Esophagus muscularis mucosa (tissue), 4 donors: ENCODE measurements at places on chromosomes 5 and 9. TPM values are rescaled to one million over a fixed set of nuclear protein-coding genes. Genes with fewer than 3 reads are reported as not detected.

DNA sequence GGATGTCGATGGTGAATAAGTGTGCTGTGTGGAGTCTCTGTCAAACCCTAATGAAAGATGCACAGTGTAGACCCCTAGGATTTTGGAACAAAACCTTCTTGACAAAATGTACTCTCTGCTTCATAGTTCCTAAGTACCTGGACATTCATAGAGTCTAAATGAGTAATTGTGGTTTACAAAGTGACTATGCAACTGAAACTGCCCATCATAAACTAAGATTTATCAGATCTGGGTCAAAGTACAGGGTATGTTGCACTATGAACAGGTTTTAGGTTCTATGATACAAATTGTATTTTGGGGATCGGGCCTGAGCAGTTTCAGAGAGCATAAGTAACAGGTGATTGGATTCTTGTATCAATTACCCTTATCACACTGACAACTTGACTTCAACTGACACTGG is 79.4 kb downstream of the LURAP1L start:
- no peak for DNase-seq

The CCNI2 gene
- total RNA-seq, result not detected

- DNase-seq, result no peak
Measured at GRCh38 chr9:128724744-128725211, 851 bp upstream of the ZDHHC12 start.

GRCh38 chr9:129273136-129273895 is 95.3 kb upstream of the IER5L start:
- no peak for DNase-seq

The SLC36A2 gene
- total RNA-seq, result not detected

The HABP4 gene
- 38.4 TPM for total RNA-seq

GRCh38 chr5:95643152-95643551 is 3.4 kb upstream of the RFESD start:
- no peak for DNase-seq

DNA sequence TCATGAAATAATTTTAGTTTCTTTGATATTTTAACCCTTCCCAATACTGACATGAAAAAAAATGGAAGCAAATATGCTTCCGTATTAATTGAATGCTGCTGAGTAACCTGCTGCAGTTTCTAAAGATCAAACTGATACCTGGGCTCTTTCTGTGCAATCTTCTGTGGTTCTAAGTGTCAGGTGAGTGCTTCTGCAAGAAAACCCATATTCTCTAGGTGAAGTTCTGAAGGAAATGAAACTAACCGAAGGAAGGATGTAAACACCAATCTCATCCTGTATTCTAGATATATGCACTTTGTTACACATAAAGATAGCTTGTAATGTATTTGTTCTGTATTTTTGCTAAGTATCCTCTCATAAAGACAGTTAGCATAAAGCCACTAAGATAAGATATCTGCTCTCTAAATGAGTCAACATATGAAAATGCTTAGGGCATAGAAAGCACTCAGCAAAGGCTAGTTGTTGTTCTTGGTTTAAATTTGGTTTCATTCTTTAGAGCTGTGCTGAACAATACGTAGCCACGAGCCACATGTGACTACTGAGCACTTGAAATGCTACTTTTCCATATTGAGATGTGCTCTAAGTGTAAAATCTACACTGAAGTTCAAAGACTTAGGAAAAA is 52.0 kb downstream of the ITGA2 start:
- no peak for DNase-seq

DNA sequence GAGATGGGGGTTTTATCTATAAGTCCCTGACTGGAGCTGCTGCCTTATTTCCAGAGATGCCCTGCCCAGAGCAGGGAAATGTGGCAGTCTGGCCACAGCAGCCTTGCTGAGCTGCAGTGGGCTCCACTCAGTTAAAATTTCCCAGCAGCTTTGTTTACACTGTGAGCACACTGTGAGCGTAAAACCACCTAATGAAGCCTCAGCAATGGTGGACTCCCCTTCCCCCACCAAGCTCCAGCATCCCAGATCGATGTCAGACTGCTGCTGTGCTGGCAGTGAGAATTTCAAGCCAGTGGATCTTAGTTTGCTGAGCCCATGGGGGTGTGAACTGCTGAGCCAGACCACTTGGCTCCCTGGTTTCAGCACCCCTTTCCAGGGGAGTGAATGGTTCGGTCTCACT is 208.7 kb upstream of the RAI14 start:
- no peak for DNase-seq

- peak; percentile 8 for DNase-seq
Measured at GRCh38 chr5:112534611-112535255, 115.7 kb upstream of the EPB41L4A start.

GRCh38 chr9:115808695-115809094 is 344.9 kb upstream of the PAPPA start:
- DNase-seq, result no peak

The LCP2 gene
- 6.8 TPM for total RNA-seq

DNA sequence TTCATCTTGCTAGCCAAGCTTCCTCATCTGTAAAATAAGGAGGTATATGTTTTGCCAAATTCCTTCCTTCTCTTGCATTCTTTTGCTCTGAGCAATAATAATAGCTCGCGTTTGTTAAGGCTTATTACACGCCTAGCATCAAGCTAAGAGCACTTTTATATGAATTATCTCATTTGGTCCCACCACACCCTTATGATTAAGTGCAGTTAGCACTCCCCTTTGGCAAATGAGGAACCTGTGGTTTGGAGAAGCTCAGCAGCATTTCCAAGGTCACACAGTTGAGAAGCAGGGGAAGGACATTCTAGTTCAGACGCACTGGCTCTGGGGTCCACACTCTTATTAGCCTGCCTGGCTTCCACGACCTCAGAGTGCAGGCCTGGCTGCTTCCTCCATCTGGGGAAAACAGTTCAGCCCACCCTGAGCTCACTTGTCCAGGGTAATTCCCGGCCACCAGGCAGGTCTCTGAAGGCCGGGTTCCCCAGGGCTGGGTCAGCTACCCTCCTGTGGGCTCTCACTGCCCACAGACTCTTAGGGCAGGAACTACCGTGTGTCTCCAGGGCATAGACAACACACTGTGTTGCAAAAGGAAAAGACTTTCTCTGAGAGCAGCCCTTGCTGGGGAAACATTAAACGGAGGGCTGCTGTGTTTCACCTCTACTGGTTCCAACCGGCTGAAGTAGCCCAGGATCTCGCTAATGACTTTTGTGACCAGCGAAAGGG is 9.9 kb upstream of the FBP1 start:
- DNase-seq, result no peak

DNA sequence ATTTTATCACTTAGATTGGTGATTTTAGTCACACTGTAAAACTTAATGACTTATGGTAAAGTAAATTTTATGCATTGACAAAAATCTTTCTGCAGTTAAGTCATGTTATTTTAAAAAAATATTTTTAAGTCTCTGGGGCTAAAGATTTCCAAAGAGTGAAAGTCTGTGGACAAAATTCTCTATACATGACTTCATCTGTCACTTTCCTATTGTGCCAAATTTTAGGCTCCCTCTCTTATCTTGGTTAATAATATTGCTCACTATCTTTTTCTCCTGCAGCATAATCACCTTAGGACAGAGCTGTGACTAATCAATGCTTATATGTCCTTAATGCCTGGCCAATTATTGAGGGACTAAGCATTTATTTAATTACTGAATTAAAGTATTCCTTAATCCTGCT is 15.2 kb downstream of the LURAP1L start:
- DNase-seq, result no peak

The JMY gene
- total RNA-seq, result 43.2 TPM

GRCh38 chr5:91645347-91645746 is 262.2 kb upstream of the ARRDC3 start:
- DNase-seq, result no peak

- DNase-seq, result peak; percentile 39
Measured at GRCh38 chr9:69145144-69145715, 28.8 kb upstream of the TJP2 start.

The DMGDH gene
- 3.3 TPM for total RNA-seq
